Metanephros (tissue), 2 donors: ENCODE measurements at places on chromosomes 11 and 22. TPM values are rescaled to one million over a fixed set of nuclear protein-coding genes. Genes with fewer than 3 reads are reported as not detected.

RANGAP1 gene
- 34.8 TPM for total RNA-seq

CRYBA4 gene
- not detected for total RNA-seq

TPBGL gene
- 0.06 TPM for total RNA-seq

ACO2 gene
- total RNA-seq = 138 TPM

KDM4E gene
- total RNA-seq = not detected

CDHR5 gene
- total RNA-seq = 21.3 TPM

ELMOD1 gene
- total RNA-seq = 1.1 TPM

WBP2NL gene
- total RNA-seq = 7.7 TPM

ANO1 gene
- total RNA-seq = 38.1 TPM

TMEM151A gene
- total RNA-seq = not detected

CD44 gene
- total RNA-seq = 27.7 TPM

OTOG gene
- total RNA-seq = 0.23 TPM

SHISA8 gene
- 0.82 TPM for total RNA-seq

GRM5 gene
- total RNA-seq = 1.2 TPM

FSHB gene
- not detected for total RNA-seq

C22orf23 gene
- 0.64 TPM for total RNA-seq

MPST gene
- 108 TPM for total RNA-seq

PRDM11 gene
- total RNA-seq = 27.1 TPM

CSNK1E gene
- total RNA-seq = 111 TPM

GGTLC3 gene
- 0.29 TPM for total RNA-seq

ART1 gene
- total RNA-seq = 3.3 TPM

OLFML1 gene
- total RNA-seq = 32.1 TPM

SLC25A45 gene
- 8.9 TPM for total RNA-seq

OR5P2 gene
- 0.18 TPM for total RNA-seq

SCT gene
- total RNA-seq = 7.6 TPM

VPREB1 gene
- total RNA-seq = 1.2 TPM

EMID1 gene
- total RNA-seq = 58.3 TPM

POU2AF2 gene
- not detected for total RNA-seq

TRAPPC4 gene
- total RNA-seq = 58.5 TPM

C11orf91 gene
- total RNA-seq = not detected

CLP1 gene
- total RNA-seq = 10.5 TPM

SLC6A5 gene
- total RNA-seq = 0.18 TPM

RGL4 gene
- 3.2 TPM for total RNA-seq

GNAZ gene
- 4.9 TPM for total RNA-seq

KDM4D gene
- total RNA-seq = 2.6 TPM

SYT7 gene
- total RNA-seq = 7.2 TPM

DERL3 gene
- total RNA-seq = 2.9 TPM

CAPN5 gene
- total RNA-seq = 24.8 TPM

SCN3B gene
- 4.1 TPM for total RNA-seq

MAJIN gene
- total RNA-seq = 0.70 TPM

CD3E gene
- total RNA-seq = 0.82 TPM

KCNE3 gene
- total RNA-seq = 18.6 TPM

SLC17A6 gene
- not detected for total RNA-seq

NKAPD1 gene
- total RNA-seq = 19.5 TPM

OR52B2 gene
- total RNA-seq = not detected

ASCL2 gene
- 7.6 TPM for total RNA-seq
